ENCODE measurements at places on chromosomes 6 and 20.
A peak's percentile ranks its signal among the peaks of the same experiment; 100 is the strongest.

GRCh38 chr6:113381959-113382358, 475.2 kb upstream of the MARCKS start:
- ATAC-seq = no peak

DNA sequence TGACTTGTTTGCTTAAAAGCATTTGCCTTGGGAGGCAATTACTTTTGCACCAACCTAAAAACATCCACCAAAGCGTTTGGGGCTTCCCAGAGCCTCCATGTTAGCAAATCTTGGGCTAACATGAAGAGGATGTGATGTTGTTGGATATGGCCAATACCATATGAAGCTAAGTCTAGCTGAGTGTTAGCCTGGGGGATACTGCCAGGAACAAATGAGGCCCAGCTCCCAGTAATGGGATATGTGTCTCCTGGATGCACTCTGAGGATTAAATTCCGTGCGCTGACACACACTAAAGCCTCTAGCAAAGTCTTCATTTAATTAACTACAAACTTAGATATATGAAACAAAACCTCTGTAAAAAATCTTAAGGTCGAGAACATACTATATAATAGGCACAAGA, 35.3 kb upstream of the HBS1L start:
- no peak for ATAC-seq

DNA sequence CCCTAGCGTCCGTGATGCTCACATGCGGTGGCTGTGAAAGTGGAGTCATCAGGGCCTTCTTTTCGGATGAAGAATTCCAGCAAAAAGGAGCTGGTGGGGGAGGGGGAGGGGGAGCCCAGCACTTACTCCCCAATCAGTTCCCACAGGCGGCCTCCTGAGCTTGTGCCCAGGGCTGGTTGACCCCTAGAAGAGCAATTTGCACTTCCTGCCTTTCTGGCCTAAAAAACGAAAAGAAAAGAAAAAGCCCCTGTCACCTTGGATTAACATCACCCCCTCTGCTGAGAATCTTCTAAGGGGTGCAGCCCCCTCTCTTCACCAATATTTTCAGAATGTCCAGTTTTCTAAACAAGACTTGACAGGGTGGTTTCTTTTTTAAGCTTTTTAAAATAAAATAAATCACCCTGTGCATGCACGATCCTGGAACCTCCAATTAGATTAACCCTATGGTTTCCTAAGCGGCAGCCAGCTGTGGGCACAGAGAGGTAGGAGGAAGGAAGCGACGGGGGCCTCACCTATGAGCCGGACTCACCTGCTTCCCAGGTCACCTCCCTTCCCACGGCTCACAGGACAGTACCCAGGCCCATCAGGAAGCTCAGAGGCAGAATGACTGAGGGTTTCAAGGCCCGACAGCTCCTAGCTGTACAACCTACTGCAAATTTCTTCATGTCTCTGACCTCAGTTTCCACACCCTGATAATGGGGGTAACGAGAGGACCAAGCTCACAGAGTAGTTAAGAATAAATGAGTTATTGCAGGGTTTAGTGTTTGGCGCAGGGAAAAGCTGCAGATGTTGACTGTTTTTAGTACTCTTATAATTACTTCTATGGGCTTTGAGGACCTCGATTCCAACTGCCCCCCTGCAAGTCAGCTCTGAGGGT, 10.5 kb upstream of the TGM2 start:
- no peak for ATAC-seq

DNA sequence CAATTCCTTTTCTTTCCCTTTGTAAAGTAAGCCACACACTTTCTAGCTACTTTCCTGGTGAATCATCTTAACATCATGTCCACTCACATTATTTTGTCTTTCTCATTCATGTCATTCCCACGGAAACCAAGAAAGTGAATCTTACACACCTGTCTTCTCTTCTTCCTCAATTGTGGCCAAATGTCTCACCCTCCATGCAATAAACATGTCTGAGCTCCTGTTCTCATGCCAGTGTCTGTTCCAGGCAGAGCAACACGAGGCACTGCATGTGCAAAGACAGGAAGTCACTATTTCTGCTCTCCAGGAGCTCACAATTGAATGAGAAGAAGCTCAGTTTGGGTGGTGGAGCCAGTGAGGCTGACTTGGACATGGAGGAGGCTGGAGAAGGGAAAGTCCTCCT, 29.0 kb upstream of the TMEM244 start:
- peak; percentile 51 for ATAC-seq

DNA sequence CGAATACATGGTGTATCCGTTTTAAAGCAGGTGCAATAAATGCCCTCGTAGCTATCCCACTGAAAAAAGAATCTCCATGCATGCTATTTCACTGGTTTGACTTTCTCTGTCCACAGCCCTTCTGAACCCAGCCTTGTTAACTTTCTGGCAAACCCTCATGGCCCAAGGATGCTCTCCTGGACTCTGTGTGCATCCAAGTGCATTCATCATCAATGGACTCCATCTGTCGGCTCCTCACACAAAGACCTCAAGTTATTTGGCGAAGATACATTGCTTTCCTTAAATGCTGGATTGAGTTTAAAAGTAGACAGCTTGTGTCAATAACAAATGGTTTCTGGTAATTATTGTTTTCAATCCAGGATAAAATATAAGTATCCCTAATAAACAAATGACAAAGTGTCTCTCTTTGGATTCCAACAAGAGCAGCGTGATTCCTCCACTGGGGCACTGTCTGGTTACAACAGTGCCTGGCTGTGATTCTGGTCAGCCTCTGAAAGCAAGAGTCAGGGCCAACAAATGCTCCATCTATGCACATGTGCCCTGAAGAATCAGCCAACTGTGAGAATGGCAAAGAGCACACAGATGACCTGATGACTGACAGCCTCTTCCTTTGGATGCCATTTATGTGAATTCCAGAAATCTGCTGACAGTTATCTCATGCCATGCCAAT, 55.7 kb downstream of the FYN start:
- ATAC-seq = no peak

GRCh38 chr6:26056583-26057350, 30.5 kb upstream of the HFE start:
- ATAC-seq = no peak

GRCh38 chr6:41821266-41821665, 33.8 kb downstream of the TOMM6 start:
- no peak for ATAC-seq

- ATAC-seq = peak; percentile 88
These were observed 62.2 kb downstream of the ZDHHC14 start for GRCh38 chr6:157443066-157443800.

DNA sequence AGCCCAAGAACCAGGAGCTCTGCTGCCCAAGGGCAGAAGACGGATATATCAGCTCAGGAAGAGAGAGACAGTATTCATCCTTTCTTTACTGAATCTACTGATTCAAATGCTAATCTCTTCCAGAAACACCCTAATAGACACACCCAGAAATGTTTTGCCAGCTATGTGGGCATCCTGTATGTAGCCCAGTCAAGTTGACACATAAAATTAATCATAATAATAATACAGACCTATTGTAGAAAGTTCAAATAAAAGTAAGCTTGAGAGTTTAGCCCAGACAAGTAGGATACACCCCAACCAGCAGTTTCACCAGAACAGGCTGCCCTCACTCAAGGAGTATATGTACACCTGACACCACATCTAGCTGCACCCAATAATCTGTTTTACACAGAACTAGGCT, 73.9 kb upstream of the VGLL2 start:
- no peak for ATAC-seq

GRCh38 chr20:855466-856360, 22.2 kb downstream of the FAM110A start:
- no peak for ATAC-seq
